ENCODE measurements at places on chromosomes 12 and 14.

DNA sequence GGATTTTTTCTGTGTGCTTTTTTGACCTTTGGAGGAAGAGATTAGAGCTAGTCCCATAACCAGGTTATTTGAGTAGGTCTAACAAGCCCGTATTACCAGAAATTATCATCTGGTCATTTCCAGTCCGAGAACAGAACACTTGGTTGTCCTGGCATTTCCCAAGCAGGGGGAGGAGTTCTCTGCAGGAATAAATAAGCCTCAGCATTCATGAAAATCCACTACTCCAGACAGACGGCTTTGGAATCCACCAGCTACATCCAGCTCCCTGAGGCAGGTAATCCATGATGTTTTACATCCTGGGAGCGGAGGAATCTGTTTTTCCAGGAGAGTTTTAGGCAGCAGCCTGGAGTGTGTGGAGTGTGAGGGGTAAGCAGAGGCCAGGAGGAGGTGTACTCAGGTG lies at the start of gene SERPINA3:
SERPINA3 (plus strand) TSS at position 218 of the 400 bp plus-strand sequence. CDS start 2,051 bp downstream, outside the sequence.
- no peak for DNase-seq

- no peak for DNase-seq
Observed at GRCh38 chr12:115485967-115486366, 791.5 kb downstream of the MED13L start.

- DNase-seq, result no peak
Observed at GRCh38 chr12:123832052-123832451, 70.0 kb downstream of the DNAH10 start.

GRCh38 chr12:76064904-76065303 lies 19.6 kb downstream of the NAP1L1 start:
- no peak for DNase-seq

DNA sequence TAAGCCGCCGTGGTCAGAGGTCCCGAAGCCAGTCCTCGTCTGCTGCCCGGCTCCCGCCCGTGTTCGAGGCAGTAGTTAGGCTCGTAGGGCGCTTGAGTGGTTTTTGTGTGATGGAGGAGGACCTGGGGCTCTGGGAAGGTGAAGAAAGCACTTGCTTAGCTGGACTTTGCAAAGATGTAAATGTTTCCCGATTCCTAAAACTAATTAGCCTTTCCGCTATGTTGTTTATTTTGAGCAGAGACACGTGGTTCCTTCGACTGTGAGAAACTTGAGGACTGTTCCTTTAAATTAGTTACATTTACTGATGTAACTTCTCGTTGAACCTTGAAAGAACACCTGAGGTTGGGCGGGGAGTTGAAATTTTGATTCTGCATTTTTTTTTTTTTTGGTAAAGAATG lies 33.9 kb downstream of the MIA2 start:
- no peak for DNase-seq

DNA sequence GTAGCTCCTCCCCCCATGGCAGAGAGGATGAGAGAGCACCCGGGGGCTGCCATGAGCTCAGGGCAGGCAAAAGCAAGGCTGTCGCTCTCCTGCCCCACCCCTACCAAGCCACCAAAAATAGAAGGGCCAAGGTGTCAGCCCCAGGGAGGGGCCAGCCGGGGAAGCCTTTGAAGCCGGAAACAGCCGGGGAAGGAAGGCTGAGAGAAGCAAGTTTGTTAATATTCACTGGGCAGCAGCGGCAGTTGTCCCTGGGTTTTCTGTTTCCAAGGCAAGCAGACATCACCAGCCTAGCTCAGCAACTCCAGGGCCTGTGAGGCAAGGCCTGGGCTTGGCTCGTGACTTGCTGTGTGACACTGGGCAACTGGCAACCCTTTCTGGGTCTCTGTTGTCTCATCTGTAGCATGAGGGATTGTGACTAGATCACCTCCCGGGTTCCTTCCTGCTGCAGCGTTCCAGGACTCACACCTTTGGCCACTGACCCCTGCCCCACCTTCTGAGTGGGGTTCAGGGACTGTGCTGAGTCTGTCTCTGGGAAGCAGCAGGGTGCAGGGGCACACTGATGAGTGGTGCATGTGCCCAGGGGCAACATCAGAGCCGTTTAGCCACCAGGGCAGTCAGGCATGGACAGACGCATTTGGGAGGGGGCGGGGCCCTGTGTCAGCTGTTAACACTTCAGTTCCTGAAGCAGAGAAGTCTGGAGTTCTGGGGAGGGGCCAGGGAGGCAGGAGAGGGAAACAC lies 24.3 kb downstream of the SYNDIG1L start:
- peak; percentile 29 for DNase-seq

DNA sequence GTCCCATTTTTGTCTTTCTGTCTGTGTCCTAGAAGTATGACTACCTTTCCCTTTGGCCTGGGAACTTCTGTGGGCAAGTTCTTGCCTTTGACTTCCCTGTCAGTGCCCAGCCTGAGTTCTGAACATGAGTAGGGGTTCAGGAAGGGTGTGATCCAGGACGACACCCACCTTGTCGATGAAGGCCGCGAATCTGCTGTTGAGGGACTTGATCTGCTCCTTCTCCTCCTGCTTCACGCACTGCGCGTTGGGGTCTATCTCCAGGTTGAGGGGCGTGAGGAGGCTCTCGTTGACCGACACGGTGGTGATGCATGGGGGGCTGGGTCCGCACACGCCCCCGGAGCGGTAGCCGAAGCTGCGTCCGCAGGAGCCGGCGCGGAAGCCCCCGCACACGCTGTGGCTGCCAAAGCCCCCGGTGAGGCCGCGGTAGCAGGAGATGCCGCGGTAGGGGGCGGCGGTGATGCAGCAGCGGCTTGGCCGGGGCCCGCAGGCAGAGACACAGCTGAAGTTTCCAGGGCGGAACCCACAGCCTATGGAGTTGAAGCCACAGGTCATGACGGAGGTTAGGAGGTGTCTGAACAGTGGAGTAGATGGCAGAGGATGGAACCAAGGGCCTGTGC lies at the start of gene KRT83:
KRT83 (minus strand) TSS at position 615 of the 617 bp plus-strand sequence; CDS start at position 552, 63 bp downstream.
- no peak for DNase-seq
